Stimulated activated CD4-positive, alpha-beta T cell treated with anti-CD3 and anti-CD28 coated beads, Interleukin-2, amount 100 ng/mL, for 4 hours (primary cell): ENCODE measurements at places on chromosomes 4 and X.

DNA sequence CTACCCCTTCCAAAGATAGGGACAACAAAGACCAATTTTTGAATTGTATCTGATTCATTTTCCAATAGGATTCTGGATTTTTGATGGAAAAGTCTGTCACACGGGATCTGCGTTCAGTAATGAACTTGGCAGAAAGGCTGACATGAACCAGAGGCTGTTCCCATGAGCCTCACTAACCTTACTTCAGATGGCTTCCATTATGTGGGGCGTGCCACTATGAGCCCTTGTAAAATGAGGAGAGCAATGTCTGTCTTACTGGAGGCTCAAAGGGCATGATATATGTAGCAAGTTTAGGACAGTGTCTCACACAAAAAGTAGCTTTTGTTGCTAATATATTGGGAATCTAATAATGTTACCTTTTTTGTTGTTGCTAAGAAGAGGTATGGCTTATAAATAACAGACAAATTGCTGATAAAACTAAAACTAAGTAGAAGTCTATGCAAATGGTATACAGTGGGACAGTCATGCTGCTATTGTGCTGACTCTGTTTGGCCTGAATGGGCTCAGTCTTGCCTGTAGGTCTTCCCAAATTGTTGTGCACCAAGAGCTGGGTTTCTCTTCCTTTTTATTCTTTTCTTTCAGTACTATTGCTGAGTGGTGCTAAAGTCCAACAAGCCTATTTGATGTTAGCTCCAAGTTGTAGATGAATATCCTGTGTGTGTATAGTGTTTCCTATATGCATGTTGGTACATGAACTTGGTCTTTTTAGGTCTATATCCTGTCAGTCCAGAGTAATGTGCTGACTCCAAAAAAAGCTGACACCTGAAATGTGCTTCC, 132.1 kb downstream of the SPRY1 start:
- no peak for DNase-seq

DNA sequence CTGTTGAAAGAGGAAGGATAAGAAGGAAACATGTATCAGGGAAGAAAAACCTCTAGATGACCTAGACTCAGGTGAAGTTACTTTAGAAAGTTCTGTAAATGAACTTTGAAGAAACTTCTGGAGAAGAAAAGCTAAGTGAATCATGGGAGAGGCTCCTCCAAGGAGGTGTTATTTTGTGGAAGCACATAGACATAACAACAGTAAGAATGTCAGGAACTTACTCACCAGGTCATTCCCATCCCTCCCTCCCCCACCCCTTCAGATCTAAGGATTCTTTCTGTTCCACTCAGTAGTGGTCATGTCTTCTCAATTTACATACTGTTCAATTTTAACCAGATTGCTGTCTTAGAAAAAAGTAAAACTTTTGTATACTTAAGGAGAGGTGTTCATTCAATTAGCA, 310.5 kb upstream of the DDX53 start:
- DNase-seq = no peak

DNA sequence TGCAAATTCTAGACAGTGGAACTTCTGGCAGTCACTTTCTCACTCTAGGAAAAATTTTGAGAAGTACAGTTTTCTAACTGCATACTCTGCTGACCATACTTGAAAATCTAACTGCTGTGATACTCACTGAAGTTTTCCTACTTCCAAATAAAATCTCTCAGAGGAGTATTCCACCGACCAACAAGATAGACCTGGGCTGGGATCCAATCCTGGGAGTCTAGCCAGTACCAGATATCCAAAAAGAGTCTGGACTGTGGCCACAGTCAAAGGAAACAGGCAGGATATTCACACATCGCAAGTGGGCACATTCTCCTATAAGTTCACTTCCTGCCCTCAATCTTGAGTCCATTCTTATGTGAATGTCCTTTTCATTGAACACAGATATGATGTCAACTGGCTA, 1138.7 kb upstream of the PCDH7 start:
- no peak for DNase-seq

DNA sequence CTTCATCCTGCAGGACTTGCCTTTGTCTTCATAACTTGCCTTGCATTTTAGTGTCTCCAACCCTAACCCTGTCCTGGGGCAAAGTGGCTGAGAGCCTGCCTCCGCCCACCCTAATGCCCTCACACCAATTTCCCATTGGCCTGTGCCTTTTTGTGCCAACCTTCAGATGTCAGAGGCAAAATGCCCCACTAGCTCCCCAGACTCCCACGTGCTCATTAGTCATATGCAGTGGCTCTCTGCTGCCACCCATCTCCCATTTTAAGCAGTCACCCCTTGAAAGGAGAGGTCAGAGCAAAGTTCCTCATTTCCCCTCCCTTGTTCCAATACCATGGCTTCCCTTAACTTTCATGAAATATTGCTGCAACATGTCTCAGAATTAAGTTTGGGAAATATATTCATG, 74.8 kb upstream of the PASD1 start:
- no peak for DNase-seq

DNA sequence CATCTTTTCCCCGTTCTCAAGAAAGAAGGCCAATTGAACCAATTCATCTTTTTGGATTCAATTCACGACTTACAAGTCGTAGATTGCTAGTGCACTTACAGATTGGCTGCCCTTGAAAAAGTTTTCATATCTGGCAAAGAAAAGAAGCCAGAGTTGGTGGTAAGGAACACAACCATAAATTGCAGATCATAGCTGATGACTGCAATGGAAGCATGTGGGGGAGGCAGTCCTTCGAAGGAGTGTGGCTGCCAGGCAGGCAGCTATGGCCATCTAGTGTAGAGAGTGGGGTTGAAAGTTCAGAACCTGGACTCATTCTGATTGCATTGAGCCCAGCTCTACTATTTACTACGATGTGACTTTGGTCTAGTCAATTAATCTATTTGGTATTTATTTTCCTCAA, 4.5 kb downstream of the GPM6A start:
- DNase-seq = no peak

GRCh38 chr4:111963158-111963700, 182.0 kb upstream of the FAM241A start:
- DNase-seq = no peak

- no peak for DNase-seq
Observed at GRCh38 chrX:71164071-71164470, 19.4 kb downstream of the NLGN3 start.

DNA sequence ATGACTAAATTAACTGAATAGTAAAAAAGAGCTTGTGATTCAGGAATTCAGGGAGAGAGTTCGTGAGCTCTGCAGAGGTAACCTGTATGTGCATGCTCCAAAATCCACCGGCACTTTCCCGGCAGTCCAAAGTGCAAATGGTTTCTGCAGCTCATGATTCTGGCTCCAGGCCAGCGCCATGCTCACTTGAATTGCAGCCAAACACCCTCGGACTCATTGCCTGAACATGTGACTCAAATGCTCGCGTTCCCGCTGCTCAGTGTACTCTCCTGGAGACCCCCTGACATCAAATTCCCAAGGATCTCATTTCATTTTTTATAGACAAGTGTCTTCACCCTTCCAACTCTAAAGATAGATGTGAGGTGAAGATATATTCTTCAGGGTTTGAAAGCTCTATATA, 44.1 kb upstream of the SH3RF1 start:
- no peak for DNase-seq

DNA sequence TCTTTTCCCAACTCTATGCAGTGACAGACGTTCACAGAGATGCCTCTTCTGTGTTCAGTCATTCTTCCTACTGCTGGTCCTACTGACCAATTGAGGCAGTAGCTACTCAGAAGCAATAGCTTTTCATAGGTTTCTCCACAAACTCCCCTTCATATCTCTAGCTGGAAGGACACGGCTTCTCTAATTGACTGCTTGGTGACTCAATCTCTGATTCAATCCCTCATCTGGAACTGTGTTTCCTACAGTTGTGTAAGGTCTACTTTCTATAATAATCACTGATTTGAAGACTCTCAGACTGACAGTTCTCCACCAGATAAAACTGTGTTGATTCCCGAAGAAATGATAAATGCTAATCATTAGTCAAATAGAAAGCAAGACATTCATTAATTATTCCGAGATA, 111.5 kb downstream of the DTHD1 start:
- no peak for DNase-seq

DNA sequence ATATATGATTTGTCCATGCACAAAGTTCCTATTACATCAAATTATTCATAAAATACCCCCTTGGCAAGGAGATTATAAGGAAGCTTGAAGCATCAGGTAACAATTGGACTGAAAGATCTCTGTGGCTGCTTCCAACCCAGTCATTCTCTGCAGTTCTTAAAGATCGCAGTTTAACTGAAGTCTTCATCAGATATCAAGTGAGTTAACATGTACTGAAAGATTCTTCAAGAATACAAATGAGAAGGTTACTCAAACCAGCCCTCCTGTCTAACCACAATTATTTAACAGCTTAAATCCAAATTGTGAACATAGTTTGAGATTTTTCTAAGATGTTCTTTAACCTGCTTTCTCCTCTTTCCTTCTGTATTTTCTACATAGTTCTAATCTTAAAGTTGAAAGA, 56.1 kb downstream of the SLC10A7 start:
- DNase-seq = no peak

DNA sequence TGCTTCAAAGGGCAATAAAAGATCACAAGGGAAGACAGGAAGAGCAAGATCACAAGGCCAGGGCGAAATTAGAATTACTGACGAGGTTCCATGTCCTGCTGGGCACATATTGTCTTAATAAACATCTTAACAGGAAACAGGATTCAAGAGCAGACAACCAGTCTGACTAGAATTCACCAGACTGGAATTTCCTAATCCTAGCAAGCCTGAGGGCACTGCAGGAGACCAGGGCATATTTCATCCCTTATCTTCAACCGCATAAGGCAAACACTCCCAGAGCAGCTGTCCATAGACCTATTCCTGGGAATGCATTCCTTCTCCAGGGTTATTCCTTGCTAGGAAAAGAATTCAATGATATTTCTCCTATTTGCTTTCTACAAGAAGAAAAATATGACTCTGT, 12.4 kb upstream of the TDO2 start:
- DNase-seq = no peak

DNA sequence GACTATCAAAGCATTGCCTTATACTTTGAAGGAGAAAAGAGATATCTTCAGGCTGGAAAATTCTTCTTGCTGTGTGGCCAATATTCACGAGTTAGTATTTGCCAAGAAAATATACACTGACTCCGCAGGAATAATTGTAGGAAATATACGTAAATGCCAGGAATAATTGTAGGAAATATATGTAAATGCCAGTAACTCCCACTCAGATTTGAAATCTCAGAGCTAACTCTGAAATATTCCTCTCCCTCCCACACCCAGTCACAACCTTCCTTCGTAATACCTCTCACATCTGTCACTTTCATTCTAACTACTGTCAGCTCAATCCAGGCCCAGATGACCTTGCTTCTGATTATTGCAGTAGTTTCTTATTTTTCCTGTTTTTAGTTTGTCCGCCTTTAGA, 73.5 kb downstream of the WDR19 start:
- DNase-seq = no peak
